ENCODE measurements at places on chromosomes 2 and 18.

DNA sequence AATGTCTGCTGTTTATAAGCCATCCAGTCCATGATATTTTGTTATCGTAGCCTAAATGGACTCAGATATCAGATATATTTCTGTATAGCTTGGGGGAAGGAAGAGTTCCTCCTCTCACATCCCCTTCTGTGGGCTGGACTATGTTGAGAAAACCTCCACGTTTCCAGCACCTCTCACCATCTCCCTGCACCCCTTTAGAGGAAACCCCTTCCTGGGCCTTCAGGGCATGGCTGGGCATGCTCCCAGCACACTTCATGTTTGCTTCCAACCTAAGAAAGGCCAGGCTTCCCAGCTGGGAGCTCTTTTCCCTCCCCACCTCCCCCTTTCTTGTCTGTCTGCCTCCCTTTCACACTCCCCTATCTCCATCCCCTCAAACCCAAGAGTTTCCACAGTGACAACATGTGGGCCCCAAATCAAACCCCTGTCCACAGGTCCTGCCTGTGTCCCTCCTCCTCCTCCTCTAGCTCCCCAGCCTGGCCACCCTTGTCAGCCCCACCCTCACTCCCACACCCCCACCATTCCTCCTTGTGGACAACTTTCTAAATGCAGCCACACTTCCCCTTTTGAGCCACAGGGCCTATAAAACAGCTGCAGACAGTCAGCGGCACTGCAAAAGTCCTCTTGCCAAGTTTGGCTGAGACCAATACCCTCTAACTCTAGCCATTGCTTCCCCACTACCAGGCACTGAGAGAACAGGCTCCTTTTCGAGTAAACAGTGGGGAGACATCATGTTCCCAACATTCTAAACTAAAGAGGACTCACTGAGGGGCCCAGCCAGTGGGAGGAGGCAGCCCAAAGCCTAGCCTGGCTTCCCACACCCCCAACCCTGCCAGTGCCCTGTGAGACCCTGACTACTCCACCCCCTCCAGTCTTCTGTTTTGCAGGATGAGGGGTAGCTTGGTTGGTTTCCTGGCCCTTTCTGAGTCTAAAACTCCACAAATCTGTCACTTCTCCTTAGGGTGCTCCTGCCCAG lies 120.5 kb downstream of the ZFP36L2 start:
- DNase-seq: no peak

DNA sequence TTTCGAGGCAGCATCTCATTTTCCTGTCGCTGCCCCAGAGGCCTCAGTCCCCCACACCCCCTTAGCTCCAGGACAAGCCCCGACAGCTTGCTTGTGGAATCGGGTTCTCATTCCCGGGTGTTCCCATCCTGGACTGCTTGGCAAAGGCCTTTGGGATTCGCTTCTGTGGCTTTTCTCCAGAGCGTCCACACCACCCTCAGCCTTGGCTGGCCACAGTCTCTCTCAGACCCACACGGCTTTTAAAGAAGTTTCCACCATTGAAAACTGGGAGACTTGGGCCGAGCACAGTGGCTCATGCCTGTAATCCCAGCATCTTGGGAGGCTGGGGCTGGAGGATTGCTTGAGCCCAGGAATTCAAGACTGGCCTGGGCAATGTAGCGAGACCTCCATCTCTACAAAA lies 2.7 kb downstream of the ESPNL start:
- no peak for DNase-seq

DNA sequence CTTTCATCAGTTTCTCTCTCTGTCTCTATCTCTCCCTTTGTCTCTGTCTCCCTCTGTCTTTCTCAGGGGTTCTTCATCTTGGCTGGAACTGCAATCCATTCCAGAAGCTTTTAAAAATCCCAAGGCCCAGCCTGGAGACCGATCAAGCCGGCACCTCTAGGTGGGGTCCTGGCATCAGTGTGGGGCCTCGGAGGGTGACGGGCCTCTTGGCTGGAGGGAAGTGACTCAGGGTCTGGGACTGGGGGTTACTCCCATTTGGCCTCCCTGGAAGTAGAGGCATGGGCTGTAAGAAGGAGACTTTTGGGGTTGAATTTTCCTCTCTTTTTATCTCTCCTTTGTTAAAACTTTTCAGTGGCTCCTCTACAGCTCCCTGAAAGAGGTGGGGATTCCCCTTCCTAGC lies 52.8 kb upstream of the OTOF start:
- no peak for DNase-seq

DNA sequence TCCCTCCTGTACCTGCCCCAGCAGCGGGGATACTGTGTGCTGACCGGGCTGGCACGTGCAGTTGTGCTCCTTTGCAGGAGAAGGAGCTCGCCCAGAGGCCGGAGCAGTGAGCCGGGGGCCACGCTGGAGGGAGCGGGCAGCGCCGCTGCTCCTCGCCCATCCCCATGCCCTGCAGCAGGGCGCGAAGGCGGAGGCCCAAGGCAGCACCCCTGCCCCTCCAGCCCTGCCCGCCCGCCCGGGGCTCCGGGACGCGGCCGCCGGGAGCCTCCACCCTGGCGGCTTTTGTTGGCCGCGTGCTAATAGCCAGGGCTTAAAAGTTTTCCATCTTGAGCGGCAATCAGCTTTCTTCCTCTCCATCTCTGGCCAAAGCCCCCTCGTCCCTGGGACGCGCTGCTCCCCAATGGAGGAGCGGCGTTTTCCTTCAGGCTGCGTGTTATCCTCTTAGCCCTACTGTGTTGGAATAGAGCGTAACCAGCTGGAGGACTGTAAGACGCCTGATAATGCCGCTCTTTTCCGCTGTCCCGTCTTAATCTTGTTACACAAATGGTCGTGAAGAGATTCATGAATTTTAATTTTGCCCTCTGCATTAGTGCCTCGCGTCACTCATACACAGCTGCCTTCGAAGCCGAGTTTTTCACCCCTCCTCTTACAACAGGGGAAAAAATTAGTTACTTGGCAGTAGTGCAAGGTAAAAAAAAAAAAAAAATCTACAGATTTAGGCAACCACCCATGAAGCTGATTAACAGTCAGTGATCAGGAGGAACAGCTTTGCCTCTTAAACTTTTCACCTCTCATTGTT lies 172.9 kb upstream of the SIX3 start:
- DNase-seq: no peak

DNA sequence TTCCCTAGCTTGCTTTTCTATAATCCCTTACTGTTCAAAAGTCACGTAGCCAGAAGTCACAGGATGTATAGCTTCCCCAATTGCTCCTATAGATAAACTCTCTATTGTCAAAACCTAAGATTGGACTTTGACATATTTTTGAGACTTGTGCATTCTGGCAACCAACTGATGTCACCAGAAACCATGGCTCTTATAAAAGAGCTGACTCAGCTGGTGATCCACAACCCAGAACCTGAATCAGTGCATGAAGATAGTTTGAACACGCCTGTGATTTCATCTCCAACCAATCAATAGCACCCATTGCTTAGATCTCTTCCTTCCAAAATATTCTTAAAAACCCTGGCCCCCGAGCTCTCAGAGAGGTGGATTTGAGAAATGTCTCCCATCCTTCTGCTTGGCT lies 639.9 kb upstream of the PIK3C3 start:
- DNase-seq: no peak

- no peak for DNase-seq
These were observed 124.5 kb upstream of the PKDCC start for GRCh38 chr2:41923156-41923786.

DNA sequence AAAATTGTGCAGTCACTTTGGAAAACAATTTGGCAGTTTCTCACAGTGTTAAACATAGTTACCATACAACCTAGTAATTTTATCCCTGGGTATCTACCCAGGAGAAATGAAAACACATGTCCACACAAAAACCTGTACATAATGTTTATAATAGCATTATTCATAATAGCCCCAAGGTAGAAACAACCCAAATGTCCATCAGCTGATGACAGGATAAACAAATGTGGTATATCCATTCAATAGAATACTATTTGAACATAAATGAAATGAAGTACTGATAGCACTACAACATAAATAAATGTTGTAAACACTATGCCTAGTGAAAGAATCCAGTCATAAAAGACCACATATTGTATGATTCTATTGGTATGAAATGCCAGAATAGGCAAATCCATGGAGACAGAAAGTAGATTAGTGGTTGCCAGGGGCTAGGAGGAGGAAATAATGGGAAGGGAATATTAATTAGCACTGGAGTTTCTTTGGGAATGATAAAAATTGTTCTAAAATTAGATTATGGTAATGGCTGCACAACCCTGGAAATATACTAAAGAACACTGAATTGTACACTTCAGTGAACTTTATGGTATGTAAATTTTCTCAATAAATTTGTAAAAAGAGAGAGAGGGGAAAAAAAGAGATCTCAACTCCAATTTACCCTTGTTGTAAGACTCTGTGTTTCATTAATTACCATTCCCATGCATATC lies 20.8 kb upstream of the VIT start:
- DNase-seq: no peak

DNA sequence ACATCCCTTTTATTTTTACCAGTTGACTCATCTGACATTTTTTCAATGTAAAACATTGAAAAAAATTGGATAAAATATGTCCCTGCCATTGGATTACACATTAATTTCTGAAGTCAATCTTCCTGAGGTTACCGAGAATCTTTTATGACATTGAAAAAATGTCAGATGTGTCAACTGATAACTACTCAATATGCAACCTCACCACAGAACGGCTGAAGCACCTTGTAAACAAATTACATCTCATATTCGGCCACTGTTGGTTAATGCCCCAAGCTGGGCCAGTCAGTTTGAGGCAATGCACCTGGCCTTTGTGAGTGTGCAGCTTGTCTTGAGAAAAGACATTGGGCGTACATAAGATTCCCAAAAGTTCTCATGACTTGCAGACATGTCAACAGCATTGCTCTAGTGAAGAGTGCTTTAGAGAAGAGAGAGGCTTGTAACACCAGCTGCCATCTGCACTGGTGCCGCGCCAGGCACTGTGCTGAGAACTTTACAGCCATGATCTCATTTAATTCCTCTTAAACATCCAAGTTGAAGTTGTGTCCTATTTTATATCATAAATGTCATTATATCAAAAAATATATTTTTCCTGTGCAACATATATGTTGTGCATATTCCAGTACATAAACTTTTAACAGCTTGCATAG lies 112.7 kb upstream of the SLC35G4 start:
- DNase-seq: no peak

DNA sequence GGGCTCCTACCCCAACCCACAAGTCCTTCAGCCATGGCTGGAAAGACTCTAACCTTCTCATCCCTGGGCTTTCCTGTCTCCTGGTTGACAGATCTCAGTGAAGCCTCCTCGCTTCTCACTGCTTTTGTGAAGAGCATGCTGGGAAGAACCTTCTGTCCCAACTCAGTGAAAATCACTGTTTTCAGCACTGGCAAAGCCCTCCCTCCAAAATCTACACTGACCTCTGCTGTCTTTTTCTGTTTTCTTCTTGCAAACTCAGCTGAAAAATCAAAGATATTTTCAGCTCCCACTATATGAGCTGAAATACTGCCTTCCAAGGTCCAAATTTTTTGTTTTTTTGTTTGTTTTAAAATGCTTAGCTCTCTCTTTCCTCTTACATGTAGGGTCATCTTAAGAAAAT lies 266.3 kb upstream of the AGAP1 start:
- no peak for DNase-seq

GRCh38 chr2:234633581-234634230 lies 136.8 kb upstream of the ARL4C start:
- DNase-seq: no peak

GRCh38 chr2:109406301-109406700 lies 207.5 kb downstream of the SEPTIN10 start:
- no peak for DNase-seq

DNA sequence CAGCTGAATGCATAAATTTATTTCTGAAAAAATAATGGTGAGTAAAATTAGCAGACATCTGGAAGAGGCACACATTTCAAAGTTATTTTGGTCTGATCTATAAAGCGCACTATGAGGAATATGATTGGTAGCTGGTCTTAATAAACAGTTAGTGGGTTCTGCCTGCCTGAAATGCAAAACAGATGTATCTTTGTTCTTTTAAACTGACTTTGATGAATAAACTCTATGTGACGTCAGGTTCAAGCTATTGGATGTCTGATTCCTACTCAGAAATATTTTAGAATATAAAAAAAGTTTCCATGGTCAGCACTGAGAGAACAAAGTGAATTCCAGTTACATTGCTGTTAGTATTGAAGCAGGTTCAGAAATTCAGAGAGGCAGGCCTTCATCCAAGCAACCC lies 136.4 kb downstream of the TPGS2 start:
- no peak for DNase-seq

DNA sequence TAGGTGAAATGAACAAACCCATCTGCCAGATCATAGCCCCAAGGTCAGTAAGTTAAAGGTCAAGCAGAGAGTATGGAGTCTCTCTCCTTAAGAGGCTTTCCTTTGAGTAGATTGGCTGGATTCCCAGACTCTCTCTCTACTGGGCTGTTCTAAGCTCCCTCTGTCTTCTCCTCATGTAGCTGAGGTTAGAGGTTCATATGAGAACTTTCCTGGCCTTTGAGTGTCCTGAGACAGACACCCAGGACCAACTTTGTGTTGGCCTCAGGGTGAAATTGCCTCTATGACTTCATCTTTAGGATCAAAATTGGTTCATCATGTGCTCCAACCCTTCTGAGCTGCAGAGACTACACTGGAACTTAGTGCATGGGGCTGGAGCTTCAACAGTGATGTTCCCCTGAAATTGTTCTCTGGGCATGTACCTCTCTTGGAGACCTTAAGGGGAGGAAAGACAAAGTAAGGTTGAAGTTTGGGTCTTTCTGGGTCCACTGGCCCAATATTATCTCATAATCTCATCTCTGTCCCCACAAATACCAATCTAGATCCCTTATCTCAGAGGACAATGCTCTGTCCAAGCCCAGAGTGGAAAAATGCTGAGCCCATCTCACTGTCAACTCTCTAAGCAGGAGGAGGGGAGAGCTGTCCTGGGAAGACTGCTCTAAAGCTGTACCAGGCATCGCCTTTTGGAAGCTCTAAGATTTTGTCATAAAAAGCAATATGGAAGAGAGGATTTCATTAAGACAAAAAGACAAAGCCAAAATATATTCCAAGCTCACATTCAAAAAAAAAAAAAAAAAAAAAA lies 177.3 kb upstream of the ARL4C start:
- no peak for DNase-seq

DNA sequence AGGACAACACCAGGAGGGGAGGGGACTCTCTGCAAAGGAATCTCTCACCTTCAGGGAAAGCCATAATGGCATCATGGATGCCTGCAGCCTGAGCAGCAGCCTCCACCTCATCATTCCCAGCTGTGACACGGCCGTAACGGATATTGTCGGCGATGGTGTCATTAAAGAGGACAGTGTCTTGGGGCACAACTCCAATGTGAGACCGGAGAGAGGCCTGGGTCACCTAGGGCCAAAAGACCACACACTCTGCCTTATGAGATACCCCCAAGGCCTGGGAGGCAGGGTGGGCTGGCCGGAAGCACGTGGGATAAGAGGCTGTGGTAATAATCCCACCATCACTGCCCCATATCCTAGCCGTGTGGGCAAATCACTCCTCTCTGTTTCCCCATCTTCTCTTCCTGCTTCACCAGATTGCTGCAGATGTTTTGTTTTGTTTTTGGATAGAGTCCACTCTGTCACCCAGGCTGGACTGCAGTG lies 4.3 kb downstream of the ZFAND2B start:
- DNase-seq: no peak

- no peak for DNase-seq
These were observed 10.6 kb downstream of the MAPRE2 start for GRCh38 chr18:35051641-35052377.
